ENCODE measurements at places on chromosomes 2 and 18. TPM values are rescaled to one million over a fixed set of nuclear protein-coding genes. Genes with fewer than 3 reads are reported as not detected.

Gene RIT2
- not detected for total RNA-seq

Gene MLPH
- 37.0 TPM for total RNA-seq

Gene TANC1
- 61.2 TPM for total RNA-seq

Gene GALNT3
- total RNA-seq = 0.08 TPM

Gene ANKRD36C
- 24.8 TPM for total RNA-seq

Gene PAX8
- total RNA-seq = not detected

Gene RAD51AP2
- total RNA-seq = under 0.01 TPM

Gene CABYR
- total RNA-seq = 2.0 TPM

Gene ZNF804A
- total RNA-seq = under 0.01 TPM

Gene ESPNL
- total RNA-seq = 0.35 TPM

Gene PAIP2B
- total RNA-seq = 0.47 TPM

Gene LOXL3
- total RNA-seq = 62.8 TPM

Gene IGFBP5
- total RNA-seq = 246 TPM

Gene IL18RAP
- not detected for total RNA-seq

Gene CRYGC
- not detected for total RNA-seq

Gene COL4A4
- 6.8 TPM for total RNA-seq

Gene C2orf78
- total RNA-seq = not detected

Gene PPM1B
- 31.5 TPM for total RNA-seq

Gene UGT1A4
- total RNA-seq = not detected

Gene ZNF407
- 12.4 TPM for total RNA-seq

Gene TEX44
- not detected for total RNA-seq

Gene CIB4
- not detected for total RNA-seq

Gene DRC1
- total RNA-seq = not detected

Gene NAPG
- 24.2 TPM for total RNA-seq

Gene RGPD4
- total RNA-seq = not detected

Gene LYG2
- total RNA-seq = not detected

Gene MYCN
- total RNA-seq = not detected

Gene FAHD2B
- total RNA-seq = 5.5 TPM

Gene ADAM23
- 2.4 TPM for total RNA-seq

Gene TRIM43
- total RNA-seq = not detected

Gene TXNDC2
- not detected for total RNA-seq

Gene REG1B
- not detected for total RNA-seq

Gene AKAIN1
- total RNA-seq = not detected

Gene SPDYA
- 0.53 TPM for total RNA-seq

Gene SAG
- not detected for total RNA-seq

Gene GATA6
- 51.6 TPM for total RNA-seq

Gene BUB1
- total RNA-seq = 9.5 TPM

Gene INHA
- total RNA-seq = under 0.01 TPM

Gene FLACC1
- total RNA-seq = 1.2 TPM

Gene IMP4
- 176 TPM for total RNA-seq

Gene NHEJ1
- total RNA-seq = 10.3 TPM

Gene PLA2R1
- 15.4 TPM for total RNA-seq

Gene CXCR4
- total RNA-seq = 6.6 TPM

Gene SULT1C2
- total RNA-seq = not detected

Gene BIRC6
- 125 TPM for total RNA-seq

Measured in smooth muscle cell of the coronary artery (primary cell).